IPS DF 6.9 (cell line): ENCODE measurements at places on chromosomes 7 and 10.

- DNase-seq, result no peak
Observed at GRCh38 chr10:108014145-108014901, 849.8 kb upstream of the SORCS1 start.

- DNase-seq, result no peak
Observed at GRCh38 chr10:126373972-126374371, 14.3 kb downstream of the ADAM12 start.

DNA sequence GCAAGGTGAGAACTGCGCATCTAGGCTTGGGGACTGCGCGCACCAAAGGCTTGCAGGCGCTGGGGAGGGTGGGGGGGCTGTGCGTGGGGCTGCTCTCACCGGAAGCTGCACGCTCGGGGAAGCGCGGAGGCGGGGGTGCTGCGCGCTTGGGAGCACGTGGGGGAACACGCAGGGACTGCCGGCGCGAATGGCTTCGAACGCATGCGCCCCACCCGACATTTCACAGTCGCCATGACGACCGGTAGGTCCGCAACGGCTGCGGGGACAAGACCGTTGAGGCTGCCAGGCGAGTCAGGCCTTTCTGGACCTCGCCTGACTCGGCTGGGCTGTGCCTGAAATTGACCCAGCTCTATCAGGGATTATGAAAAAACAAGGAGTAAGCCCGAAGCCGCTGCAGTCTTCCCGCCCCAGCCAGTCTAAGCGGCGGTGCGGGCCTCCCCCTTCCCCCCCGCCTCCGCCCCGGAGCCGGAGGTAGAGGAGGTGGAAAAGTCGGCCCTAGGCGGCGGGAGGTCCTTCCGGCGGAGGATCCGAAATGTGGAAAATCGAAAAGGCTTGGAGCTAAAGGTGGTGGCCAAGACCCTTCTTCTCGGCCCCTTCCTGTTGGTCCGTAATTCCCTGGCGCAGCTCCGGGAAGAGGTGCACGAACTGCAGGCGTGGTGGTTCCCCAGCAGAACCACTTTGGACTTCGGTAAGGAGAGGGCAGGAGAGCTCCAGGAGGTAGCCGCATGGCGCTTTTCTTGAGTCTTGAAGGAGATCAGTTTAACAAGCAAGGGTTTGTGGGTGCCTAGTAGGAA lies 34.9 kb upstream of the STEAP1 start:
- no peak for DNase-seq

DNA sequence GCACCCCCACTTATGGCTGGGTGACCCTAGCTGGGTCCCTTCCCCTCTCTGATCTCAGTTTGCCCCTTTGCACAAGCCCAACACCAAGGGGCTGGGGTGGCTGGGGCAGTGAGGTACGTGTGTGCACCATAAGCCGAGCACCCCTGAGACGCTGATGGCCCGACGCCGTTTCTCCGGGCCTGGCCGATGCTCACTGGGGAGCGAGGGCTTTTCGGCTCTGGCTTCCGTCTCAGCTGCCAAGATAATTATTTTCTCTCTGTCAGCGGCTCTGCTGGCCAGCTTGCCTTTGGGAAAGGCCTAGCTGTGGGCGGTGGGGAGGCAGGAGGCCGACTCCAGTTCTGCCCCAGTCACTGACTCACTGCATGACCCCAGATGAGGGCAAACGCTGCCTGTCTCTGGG lies 91.0 kb downstream of the ZMIZ1 start:
- no peak for DNase-seq

DNA sequence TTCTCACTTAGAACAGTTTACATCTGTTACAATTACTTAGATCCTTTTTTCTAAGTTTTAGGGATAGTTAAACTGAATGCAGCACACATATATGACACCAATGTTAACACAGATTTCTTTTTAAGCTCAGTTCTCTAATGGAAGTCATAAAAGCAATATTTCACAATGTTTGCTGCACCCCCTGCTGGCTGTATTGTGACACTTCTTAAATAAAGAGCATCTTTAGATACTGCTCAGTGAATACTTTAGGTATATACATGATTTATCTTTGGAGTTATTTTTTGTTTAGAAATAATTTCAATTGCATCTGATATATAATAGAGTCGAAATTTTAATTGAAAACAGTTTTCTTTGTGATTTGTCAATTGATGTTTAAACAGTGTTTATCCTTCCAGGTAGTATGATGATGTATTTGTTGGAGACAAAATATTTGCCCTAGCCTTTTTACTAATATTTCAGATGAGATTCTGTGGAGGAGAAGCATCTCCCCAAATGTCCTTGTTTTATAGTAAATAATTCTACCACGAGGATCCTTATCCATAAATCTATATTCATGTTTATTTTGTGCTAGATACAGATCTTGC lies 174.4 kb downstream of the ST7 start:
- no peak for DNase-seq

GRCh38 chr10:114990586-114990985 lies 52.6 kb downstream of the TRUB1 start:
- DNase-seq, result no peak

- DNase-seq, result no peak
Observed at GRCh38 chr7:143406002-143406357, 2.7 kb downstream of the EPHA1 start.

- DNase-seq, result no peak
Observed at GRCh38 chr7:17129218-17129617, 169.2 kb upstream of the AHR start.

DNA sequence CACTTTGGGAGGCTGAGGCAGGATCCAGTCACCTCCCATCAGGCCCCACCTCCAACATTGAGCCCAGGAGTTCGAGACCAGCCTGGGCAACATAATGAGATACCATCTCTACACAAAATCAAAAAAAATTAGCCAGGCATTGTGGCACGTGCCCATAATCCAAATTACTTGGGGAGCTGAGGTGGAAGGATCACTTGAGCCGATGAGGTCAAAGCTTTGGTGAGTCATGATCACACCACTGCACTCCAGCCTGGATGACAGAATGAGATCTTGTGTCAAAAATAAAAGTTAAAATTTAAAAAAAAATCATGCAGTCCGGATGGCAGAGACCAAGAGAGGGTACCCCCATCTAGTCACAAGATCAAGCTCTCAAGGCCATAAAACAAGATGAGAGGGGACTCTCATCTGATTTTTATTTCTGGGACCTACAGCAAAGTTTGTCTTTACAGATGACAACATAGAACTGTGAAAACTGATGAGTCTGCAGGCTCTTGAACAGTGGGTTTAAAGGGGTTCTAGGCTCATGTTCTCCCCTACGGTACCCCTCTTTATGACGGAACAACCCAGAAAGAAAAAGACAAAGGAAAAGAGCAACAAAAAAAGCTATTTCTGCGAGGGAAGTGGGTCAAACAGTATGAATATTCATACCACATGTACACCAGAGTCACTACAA lies 28.9 kb upstream of the CREB3L2 start:
- no peak for DNase-seq

DNA sequence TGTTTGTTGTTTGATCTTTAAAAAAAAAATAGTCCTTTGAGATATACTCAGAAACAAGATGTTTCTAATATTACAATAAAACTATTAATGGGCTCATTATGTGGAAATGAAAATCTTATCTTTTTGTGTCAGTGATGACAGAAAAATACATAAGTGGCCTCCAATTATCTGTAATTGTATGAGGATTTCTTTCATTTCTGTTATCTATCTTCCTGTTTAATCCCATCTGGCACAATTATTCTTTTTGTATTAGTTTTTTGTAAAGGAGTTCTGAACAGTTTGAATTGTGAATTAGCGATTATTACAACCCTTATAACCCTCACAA lies 270.8 kb downstream of the BBS9 start:
- DNase-seq, result no peak

- DNase-seq, result no peak
Observed at GRCh38 chr10:133359554-133359971, 1.7 kb upstream of the FUOM start.

DNA sequence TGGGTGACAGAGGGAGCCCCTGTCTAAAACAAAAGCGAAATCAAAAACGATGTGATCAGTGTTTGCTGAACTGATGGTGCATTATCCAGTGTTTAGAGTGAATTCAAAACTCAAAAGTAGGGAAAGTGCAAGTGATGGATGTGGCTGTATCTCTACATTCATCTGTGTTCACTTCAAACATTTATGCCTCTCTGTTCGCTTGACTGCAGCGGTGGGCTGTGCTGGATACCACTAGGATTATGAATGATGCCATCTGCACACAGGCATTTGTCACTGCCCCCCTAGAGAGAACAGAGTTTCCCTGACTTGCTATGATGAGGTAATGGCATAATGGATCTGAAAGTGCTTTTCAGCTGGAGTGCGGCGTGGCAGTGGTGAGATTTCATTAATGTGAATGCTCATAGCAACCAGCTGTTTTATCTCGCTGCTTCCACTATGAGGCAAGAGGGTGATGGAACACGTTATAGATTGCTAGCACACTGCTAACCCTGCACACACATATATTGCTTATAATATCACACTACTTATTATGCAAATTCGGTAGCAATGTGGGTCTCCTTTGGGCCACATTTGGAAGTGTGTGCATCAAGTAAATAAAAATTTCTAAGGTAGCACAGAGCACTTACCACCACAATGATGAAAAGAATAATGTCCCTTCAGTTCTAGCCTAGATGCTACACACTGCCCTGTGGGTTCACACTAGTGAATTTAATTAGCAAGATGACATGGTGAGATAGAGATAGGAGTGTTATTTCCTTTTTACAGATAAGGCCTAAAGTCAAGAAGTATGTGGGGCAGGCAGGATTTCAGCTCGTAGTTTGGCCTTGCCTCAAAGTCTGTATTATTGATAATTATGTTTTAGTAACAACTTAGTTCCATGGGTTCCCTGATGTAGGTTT lies 164.7 kb downstream of the CAMK1D start:
- no peak for DNase-seq

DNA sequence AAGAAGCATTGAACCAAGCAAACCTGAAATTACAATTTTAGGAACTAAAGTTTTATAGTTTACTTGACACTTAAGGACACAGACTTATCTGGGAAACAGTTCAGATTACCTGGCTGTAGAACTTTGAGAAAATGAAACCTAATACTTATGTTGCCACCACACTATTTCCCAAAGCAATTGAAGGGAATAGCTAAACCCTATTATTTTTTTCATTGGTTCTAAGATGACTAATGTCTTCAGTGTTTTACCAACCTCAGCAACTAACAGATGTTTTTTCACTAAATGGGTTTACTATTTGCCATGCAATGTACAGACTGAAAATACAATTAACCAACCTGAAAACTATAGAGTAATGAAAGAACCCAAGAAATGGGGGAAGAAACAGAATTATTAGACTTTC lies 689.6 kb downstream of the SORCS1 start:
- no peak for DNase-seq

DNA sequence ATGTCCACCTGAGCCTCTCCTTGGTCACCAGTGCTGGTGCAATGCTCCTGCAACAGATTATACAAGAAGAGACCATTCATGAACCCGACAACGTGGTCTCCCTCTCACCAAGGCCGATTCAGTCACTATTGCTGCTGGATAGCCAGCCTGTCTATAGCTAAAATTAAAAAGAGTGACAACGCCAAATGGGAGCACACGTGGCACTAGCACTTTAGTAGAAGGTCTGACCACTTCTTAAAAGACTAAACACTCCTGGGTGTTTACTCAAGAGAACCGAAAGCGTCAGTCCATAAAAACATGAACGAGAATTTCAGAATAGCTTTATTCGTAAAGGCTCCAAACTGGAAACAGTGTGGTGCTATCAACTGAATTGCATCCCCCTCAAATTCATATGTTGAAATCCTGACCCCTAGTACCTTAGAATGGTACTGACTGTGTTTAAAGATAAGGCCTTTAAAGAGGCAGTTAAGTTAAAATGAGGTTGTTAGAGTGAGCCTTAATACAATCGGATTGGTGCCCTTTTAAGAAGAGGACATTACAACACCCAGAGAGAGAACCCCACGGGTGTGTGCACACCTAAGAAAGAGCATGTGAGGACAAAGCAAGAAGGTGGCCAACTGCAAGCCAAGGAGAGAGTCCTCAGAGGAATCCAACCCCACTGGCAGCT lies 4.4 kb upstream of the GALNTL5 start:
- DNase-seq, result no peak

GRCh38 chr10:17453035-17453372 lies 1.4 kb downstream of the ST8SIA6 start:
- DNase-seq, result no peak

GRCh38 chr7:101365956-101366355 lies 3.3 kb downstream of the COL26A1 start:
- DNase-seq, result no peak

GRCh38 chr7:155209478-155210319 lies 88.0 kb upstream of the INSIG1 start:
- DNase-seq, result no peak
